Fibroblast of the aortic adventitia (primary cell): ENCODE measurements at places on chromosomes 16 and 17.

- peak; percentile 39 for DNase-seq
Measured at GRCh38 chr16:27642756-27643155, 92.8 kb downstream of the KATNIP start.

DNA sequence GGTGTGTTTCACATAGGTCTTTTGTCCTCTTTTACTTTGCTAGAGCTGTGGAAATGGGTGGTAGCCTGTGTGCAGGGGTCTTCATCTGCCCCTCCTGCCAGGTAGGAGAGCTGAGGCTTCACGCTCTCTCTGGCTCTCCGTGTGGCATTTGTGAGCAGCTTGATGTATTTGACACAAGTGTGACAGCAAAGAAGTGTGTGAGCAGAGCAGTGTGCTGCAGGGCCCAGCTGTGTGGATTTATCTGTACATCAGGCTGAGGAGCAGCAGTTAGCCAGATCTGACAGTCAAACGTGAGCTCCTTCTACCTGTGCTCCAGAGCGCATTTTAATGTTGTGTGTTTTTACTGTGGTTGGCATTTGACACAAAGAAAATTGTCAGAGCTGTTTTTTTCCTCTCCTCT lies 101.8 kb downstream of the FTO start:
- DNase-seq, result no peak

DNA sequence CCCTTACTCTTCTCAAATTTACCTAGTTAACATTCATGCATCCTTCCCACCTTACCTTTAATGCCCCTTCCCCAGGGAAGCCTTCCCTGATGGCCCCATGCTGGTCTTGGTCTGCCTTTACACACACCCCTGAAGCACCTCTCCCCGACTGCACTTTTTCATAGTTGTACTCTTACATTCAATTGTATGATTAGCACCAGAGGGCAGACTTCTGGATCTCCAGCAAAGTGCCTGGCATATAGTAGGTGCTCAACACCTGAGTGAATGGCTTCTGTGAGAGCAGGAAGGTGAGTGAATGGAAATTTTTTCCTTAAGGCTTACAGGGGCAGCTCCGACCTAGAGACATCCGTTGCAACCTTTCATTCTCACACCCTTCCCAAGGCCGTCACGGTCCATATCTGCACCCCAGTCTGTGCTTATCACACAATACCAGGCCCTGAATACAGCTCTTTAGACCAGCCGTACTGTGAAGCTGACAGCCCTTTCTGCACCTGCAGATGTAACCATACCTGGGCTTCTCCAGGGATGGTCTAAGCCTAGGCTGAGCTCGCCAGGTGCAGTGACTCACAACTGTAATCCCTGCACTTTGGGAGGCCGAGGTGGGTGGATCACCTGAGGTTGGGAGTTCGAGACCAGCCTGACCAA lies 4.4 kb downstream of the PGAP3 start:
- DNase-seq, result no peak

DNA sequence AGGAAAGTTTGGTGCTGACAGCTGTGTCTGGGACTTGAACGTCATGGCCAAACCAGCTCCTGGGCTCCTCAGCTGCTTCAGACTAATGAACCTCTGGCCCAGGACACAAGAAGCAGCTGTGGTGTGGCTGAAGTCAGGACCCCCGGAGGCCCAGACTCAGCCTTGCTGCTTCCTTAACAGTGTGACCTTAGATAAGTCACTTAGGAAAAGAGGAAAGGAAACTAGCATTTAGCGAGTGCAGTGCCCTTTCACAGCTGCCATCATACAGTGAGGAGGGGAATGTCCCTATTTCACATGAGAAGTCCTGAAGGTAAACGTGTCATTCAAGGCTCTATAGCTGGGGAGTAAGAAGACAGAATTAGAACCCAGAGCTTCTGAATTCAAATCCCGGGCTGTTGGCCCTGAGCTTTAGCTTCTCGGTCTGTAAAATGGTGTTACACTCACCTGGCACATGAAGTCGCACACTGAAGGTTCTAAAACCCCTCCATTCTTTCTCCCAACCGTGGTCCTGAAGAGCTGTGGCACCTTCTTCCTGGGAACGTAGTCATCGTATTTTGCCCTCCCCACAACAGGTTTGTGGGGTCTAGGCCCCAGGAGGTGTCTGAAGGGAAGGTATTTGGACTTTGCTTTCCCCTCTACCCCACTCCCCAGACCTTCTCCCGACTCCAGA lies 910 bp upstream of the RAMP2 start:
- no peak for DNase-seq

GRCh38 chr17:80455336-80455710 lies 21.1 kb downstream of the NPTX1 start:
- no peak for DNase-seq

DNA sequence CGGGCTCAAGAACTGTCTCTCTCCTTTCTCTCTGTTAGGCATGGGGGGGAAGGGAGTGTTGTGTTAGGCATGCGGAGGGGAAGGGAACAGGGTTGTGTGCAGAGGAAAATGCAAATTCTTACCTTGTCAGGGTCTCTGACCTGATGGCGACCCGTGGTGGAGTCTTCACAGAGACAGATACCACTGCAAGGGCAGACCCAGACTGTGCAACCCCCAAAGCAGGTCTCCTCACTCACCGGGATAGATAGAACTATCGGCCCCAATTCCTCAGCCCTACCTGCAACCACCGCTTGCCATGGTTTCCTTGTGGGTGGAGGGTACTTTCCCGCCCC lies 9.6 kb upstream of the MPP2 start:
- DNase-seq, result no peak

DNA sequence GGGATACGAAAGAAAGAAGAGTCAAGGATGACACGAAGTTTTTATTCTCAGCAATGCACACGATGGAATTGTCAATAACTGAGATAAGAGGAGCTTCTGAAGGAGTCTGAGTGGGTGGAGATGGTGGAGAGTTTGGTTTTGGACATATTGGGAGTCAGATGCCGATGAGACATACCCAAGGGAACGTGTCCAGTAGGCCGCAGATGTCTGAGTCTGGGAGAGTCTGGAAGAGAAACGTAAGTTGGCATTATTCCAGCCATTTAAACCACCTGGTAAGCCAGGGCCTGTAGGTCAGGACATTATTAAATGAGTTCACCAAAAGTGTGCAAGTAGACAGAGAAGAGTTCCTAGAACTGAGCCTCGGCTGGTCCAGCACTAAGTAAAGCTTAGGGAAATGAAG lies 478.3 kb upstream of the CDH5 start:
- no peak for DNase-seq

GRCh38 chr16:19835968-19836421 lies 48.7 kb downstream of the GPRC5B start:
- DNase-seq, result peak; percentile 63

- DNase-seq, result peak; percentile 44
Measured at GRCh38 chr17:62703776-62704380, 76.4 kb downstream of the MRC2 start.
